ENCODE measurements at places on chromosomes 16 and 17.
A peak's percentile ranks its signal among the peaks of the same experiment; 100 is the strongest.

DNA sequence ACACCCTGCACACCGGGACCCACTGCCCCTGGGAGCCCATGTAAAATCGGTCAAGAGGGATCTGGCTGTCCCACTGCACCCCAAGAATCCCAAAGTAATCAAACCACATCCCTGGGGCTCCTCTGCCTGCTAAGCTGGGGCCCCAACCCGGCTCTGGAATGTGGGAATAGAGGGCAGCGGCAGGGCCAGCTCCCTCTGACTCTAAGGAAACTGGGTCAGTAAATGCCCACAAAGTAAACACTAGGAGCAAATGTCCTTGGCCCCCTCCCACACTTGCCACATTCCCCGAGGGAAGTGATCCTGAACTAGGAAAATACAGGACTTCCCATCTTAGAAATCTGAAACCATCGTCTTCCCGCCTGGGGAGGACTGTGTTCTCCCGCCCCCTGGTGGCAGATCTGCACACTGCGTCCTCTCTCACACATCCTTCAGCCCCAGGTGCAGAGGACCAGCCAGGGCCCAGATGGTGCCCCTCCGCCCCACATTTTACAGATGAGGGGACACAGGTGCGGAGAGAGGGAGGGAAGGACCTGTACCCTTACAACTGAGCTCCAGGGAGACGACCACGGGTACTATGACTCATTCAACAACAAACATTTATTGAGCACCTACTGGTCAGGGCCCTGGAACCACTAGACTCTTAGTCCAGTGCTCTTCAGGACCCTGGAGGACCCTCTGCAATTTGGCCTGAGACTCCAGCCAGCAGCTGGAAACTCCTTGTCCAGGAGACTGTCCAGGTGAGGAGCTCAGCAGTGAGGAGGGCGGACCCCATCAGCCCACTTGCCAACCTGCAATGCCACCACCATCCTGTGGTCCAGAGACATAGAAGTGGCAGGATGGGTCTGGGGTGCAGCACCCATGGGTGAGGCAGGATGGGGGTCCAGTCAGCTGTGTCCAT lies 10.1 kb downstream of the P3H4 start:
- H3K27me3 ChIP-seq, result no peaks in the 10 kb centered on the region
- peaks cover 10% of the 10 kb centered on the region for H3K4me1 ChIP-seq
- H3K27ac ChIP-seq, result peak overlapping the region; percentile 18
- DNase-seq, result peak; percentile 89

- H3K4me3 ChIP-seq, result no peak overlapping the region
- no peak overlapping the region for H3K27ac ChIP-seq
- peaks cover 4% of the 10 kb centered on the region for H3K27me3 ChIP-seq
- H3K4me1 ChIP-seq, result peaks cover 5% of the 10 kb centered on the region
- DNase-seq, result no peak
Observed at GRCh38 chr17:47990962-47991731, 20.2 kb downstream of the CDK5RAP3 start.

DNA sequence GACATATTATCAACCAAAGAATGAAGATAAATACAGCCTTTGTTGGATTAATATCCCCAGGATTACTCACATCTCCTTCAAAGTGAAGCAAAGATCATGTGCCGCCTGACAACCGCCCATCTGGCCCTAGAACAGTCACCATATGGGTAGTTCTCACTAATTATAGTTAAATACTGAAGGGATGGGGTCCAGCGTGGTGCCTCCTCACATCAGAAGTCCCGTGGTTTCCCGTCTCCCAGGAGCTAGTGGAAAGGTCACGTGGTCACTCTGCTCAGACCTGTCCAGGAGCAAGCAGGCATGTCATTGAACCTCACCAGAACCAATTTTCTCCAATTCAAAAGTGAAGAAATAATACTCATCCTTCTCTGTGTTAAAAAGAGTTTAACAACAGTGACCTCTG lies 434.5 kb downstream of the SHISA9 start:
- H3K36me3 ChIP-seq, result no peaks in the 10 kb centered on the region
- H3K27ac ChIP-seq, result no peak overlapping the region
- no peak overlapping the region for H3K4me3 ChIP-seq
- no peak for DNase-seq

DNA sequence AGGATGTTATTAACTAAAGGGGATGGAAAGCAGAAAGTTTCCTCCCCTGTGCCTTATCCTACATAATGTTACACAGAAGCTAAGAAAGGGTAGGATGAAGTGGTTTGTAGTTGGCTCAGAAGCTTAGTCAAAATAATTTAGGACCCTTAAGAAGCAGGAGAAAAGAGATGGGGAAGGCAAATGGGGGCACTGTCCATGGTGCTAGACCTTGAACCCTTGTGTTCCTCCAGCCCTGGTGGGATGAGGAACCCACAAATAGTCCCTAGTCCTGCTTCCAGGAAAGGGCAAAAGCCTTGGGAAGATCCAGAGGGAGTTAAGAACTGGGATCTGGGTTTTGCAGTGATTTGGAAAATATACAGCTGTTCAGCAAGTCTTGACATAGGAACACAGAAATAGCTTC lies 54.5 kb downstream of the SLC5A11 start:
- no peak overlapping the region for H3K4me3 ChIP-seq
- no peaks in the 10 kb centered on the region for H3K36me3 ChIP-seq
- H3K27ac ChIP-seq, result no peak overlapping the region
- DNase-seq, result no peak
- H3K4me1 ChIP-seq, result no peaks in the 10 kb centered on the region
- H3K27me3 ChIP-seq, result no peaks in the 10 kb centered on the region

GRCh38 chr16:29680180-29680598 lies 1.2 kb downstream of the QPRT start:
- H3K27me3 ChIP-seq, result no peaks in the 10 kb centered on the region
- H3K4me1 ChIP-seq, result no peaks in the 10 kb centered on the region
- H3K4me3 ChIP-seq, result peak overlapping the region; percentile 45
- H3K27ac ChIP-seq, result no peak overlapping the region
- DNase-seq, result no peak

DNA sequence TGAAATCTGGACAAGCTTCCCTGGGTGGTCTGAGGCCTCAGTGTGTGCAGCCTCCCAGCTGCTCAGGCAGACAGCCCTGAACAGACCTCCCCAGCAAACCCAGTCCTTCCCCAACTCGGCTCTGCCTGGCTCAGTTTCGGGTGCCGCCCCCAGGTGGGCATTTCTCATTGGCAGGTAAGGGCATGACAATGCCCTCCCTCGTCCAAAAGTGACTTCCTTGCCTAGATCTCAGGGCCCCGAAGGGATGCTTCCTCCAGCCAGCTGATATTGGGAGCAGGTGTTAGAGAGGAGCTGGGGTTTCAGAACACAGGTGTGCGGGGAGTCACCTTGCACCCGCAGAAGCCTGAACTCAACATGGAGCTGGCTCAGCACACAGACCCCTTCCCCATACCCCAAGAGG lies 3.8 kb upstream of the PPL start:
- no peak overlapping the region for H3K4me3 ChIP-seq
- no peak for DNase-seq
- peaks cover 53% of the 10 kb centered on the region for H3K4me1 ChIP-seq

DNA sequence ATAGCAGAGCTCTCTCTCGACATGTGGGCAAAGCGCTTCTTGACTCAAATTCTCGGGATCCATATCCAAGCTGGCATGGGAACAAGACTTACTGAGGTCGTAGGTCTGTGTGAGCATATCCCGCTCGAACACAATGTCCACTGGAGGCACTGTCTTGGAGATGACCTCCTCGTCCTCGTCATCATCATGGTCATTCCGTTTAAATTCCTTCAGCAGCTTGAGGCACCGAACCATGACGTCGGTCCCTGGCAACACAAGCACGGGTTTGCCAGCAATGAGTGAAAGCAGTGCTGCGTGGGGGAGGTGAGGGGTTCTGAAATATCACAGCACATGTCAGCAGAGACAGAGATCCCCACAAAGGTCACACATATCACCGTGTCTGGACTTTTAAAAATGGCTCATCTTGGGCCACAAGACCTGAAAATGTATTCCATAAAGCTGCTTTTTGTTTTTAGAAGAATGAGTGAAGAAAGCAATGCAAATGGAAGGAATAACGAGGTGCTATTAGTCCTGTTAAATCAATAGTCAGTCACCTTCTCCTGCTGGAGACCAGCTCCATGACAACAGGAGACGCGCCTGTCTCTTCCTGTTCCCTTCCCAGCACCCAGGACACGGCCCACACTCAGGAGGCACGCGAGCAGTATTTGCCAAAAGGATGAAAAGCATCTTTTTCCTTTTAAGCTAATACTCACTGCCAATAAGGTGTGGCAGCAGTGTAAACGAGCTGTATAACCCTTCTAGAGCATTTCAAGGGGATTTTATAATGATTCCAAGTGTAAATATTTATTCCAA lies 37.9 kb downstream of the GTF3C1 start:
- peaks cover 72% of the 10 kb centered on the region for H3K36me3 ChIP-seq
- H3K27ac ChIP-seq, result no peak overlapping the region
- no peak for DNase-seq
- no peak overlapping the region for H3K4me3 ChIP-seq
- H3K4me1 ChIP-seq, result no peaks in the 10 kb centered on the region
- no peaks in the 10 kb centered on the region for H3K27me3 ChIP-seq

DNA sequence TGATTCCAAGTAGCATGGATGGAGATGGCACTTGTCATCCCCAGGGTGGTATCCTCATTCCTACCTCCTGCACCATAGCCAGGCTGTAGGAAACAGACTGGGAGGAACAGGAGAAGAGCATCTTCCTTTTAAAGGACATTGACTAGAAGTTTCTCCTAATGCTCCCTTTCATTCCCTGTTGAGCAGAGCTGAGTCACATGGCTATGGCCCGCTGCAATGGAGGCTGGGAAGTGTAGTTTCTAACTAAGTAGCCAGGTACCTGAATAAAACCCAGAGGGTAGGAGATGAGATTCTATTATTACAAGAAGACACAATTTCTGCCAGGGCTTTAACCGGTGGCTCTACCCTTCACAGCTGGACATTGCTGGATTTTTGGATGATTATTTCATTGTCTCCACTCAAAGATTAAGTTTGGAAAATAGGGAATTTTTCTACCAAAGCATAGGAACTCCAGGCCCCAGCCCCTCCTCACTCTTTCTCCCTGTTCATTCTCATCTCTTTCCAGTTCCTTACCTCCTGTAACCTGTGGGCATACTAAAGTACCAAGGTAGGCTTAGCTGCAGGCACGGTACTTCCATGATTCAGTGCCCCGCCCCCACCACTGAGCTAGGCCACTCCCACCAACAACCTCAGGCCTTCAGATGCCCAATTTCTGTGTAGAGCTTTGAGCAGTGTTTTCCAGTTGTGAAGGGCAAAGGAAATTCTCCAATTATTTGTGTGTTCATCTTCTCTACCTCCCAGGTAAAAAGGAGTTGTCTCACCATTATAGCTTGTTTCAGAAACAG lies 378.3 kb downstream of the CDH13 start:
- no peak overlapping the region for H3K4me3 ChIP-seq
- no peak for DNase-seq
- H3K4me1 ChIP-seq, result no peaks in the 10 kb centered on the region
- no peaks in the 10 kb centered on the region for H3K36me3 ChIP-seq

- peaks cover 50% of the 10 kb centered on the region for H3K4me1 ChIP-seq
- H3K27ac ChIP-seq, result peak overlapping the region; percentile 89
- DNase-seq, result no peak
- no peaks in the 10 kb centered on the region for H3K27me3 ChIP-seq
- H3K36me3 ChIP-seq, result peaks cover 36% of the 10 kb centered on the region
Observed at GRCh38 chr17:1515640-1516387, 598 bp downstream of the INPP5K start.

GRCh38 chr16:27564224-27564623 lies 14.3 kb downstream of the KATNIP start:
- no peak overlapping the region for H3K4me3 ChIP-seq
- DNase-seq, result no peak
- H3K27ac ChIP-seq, result no peak overlapping the region
- no peaks in the 10 kb centered on the region for H3K27me3 ChIP-seq
- no peaks in the 10 kb centered on the region for H3K4me1 ChIP-seq

GRCh38 chr16:72722552-72722951 lies 325.4 kb downstream of the ZFHX3 start:
- H3K36me3 ChIP-seq, result no peaks in the 10 kb centered on the region
- H3K27ac ChIP-seq, result no peak overlapping the region
- no peaks in the 10 kb centered on the region for H3K27me3 ChIP-seq
- H3K4me3 ChIP-seq, result no peak overlapping the region

GRCh38 chr17:20142268-20142667 lies 133.1 kb downstream of the SPECC1 start:
- no peaks in the 10 kb centered on the region for H3K4me1 ChIP-seq
- H3K4me3 ChIP-seq, result no peak overlapping the region
- no peaks in the 10 kb centered on the region for H3K36me3 ChIP-seq
- no peak for DNase-seq

- no peaks in the 10 kb centered on the region for H3K27me3 ChIP-seq
- H3K4me1 ChIP-seq, result no peaks in the 10 kb centered on the region
- no peak for DNase-seq
- H3K36me3 ChIP-seq, result peaks cover 69% of the 10 kb centered on the region
- H3K27ac ChIP-seq, result no peak overlapping the region
Observed at GRCh38 chr16:69930117-69930776, 20.9 kb upstream of the CLEC18A start.

DNA sequence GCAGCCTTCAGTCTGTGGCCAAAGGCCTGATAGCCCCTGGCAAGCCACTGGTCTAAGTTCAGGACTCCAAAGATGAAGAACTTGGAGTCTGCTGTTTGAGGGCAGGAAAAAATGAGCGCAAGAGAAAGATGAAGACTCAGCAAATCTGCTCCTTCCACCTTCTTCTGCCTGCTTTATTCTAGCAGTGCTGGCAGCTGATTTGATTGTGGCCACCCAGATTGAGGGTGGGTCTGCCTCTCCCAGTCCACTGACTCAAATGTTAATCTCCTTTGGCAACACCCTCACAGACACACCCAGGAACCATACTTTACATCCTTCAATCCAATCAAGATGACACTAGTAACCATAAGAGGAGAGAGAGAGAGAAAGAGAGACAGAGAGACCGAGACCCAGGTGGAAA lies 127.6 kb downstream of the UTP18 start:
- no peaks in the 10 kb centered on the region for H3K4me1 ChIP-seq
- no peak overlapping the region for H3K27ac ChIP-seq
- no peaks in the 10 kb centered on the region for H3K36me3 ChIP-seq
- no peak overlapping the region for H3K4me3 ChIP-seq
- no peak for DNase-seq

- DNase-seq, result no peak
- H3K4me3 ChIP-seq, result peak overlapping the region; percentile 26
- peak overlapping the region; percentile 61 for H3K27ac ChIP-seq
- H3K27me3 ChIP-seq, result no peaks in the 10 kb centered on the region
Observed at GRCh38 chr16:78742501-78743283, 643.2 kb downstream of the WWOX start.

DNA sequence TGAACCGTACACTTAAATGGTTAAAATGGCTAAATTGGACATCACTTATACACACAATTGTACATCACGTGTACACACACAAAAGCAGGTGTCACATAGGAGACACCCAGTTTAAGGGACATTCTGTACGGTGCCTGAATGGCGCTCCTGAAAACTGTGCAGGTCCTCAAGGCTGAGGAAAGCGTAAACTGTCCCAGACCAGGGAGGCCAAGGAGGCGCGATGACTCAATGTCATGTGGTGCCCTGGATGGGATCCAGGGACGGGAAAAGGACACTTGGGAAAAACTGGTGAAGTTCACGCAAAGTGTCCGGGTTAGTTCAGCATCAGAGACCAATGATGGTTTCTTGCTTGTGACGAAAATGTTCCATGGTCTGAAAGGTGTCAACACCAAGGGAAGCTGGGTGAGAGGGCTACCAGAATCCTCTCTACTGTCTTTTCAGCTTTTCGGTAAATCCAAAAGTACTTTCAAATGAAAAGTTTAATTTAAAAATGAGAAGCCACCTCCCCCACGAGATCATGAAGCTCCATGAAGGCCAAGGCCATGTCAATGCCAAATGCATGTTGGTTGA lies 112.2 kb downstream of the CMIP start:
- H3K4me1 ChIP-seq, result peaks cover 36% of the 10 kb centered on the region
- H3K27me3 ChIP-seq, result no peaks in the 10 kb centered on the region
- DNase-seq, result no peak
- no peaks in the 10 kb centered on the region for H3K36me3 ChIP-seq
- H3K4me3 ChIP-seq, result no peak overlapping the region

All from upper lobe of right lung (tissue), 1 donor.